ENCODE measurements at places on chromosomes 1 and 21. TPM values are rescaled to one million over a fixed set of nuclear protein-coding genes. Genes with fewer than 3 reads are reported as not detected.

DNA sequence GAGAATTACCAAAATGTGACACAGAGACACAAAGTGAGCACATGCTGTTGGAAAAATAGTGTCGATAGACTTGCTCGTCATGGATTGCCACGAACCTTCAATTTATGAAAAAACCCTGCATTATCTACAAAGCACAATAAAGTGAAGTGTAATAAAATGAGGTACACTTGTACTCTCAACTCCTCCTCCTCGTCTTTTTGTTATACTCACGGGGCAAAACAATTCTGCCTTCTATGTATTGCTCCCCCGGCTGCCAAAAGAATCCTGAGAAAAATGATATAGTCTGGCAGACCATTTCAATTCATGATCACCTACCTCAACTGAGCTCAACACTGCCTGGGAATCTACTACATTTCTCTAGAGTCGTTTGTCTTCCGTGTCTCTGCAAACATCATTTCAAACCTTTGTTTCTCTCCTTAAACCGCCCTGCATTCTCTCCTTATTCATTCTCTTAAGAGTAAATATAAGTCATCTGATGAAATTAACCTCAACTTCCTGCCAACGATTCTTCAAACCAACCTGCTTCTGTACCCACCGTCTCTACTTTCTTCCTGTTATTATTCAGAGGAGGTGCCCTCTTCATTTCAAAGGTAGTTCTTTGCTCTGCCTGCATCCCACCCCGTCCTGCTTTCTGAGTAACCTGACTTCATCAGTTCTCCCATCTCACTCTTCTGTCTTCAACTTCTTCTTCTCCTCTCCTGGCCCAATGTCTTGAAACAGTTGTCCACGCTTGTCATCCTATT, 12.9 kb upstream of the IL19 start:
- no peak for DNase-seq

DNA sequence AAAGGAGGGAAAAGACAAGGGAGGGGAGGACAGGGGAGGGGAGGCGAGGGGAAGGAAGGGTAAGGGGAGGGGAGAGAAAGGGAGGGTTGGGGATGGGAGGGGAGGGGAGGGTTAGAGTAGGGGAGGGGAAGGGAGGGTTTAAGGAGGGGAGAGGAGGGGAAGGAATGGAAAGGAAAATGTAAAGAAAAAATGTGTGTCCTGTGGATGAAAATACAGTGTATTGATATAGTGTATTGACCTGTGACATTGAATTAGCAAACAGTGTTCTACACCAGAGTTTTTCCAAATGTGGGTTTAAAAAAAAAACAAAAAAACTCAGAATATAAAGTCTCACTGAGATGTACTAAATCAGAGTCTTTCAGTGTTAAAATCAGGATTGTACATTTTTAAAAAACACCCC, 1279.8 kb upstream of the ADGRL2 start:
- no peak for DNase-seq

GRCh38 chr1:151773702-151774101, 10.4 kb upstream of the MRPL9 start:
- DNase-seq, result no peak

- no peak for DNase-seq
These were observed 9.4 kb downstream of the MFN2 start for GRCh38 chr1:11989669-11990068.

CFH gene
- 34.3 TPM for total RNA-seq

- no peak for DNase-seq
These were observed 23.1 kb downstream of the TNN start for GRCh38 chr1:175090780-175091179.

COL9A2 gene
- 17.5 TPM for total RNA-seq

- DNase-seq, result no peak
These were observed 37.5 kb downstream of the SPAG17 start for GRCh38 chr1:118147522-118147921.

ISG20L2 gene
- 6.2 TPM for total RNA-seq

DNA sequence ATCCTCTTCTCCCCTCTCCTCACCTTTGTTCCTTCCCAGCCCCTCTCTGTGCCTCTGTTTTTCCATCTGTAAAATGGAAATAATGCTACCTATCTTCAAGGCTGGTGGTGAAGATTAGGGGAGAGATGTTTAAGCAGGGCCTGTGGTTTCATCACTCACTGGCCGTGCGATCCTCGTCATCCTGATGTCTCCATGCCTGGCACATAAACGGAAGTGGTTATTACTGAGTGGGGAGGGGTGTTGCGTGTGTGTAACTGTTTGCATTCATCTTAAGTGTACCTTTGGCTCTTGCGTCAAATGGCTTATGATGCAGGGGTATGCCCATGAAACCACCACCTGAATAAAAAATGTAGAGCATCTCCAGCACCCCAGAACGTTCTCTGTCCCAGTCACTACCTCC, 17.2 kb upstream of the C1QA start:
- no peak for DNase-seq

GUCA2A gene
- total RNA-seq, result not detected

- DNase-seq, result no peak
These were observed 47.3 kb upstream of the PLPPR4 start for GRCh38 chr1:99216956-99217355.

GRCh38 chr1:218642033-218642948, 297.2 kb downstream of the TGFB2 start:
- no peak for DNase-seq

DNA sequence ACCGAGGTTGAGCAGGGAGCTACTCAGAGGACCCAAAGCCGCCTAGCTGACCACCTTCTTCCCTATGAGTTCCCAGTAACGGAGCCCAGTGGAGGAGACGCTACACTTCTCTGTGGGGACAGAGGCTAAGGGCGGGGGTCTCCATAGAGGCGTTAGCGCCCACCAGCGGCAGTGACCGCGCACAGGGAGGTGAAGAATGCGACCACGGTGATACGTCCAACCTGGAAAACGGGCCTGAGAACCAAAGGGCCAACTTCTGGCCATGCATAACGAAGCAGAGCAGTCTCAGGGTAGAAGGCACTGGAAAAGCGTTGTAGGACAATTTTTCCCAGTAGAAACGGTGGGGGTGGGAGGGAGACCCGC, 400 bp upstream of the COG2 start:
- no peak for DNase-seq

- no peak for DNase-seq
These were observed 244.4 kb downstream of the PBX1 start for GRCh38 chr1:164803366-164803765.

SMIM34 gene
- not detected for total RNA-seq

DNA sequence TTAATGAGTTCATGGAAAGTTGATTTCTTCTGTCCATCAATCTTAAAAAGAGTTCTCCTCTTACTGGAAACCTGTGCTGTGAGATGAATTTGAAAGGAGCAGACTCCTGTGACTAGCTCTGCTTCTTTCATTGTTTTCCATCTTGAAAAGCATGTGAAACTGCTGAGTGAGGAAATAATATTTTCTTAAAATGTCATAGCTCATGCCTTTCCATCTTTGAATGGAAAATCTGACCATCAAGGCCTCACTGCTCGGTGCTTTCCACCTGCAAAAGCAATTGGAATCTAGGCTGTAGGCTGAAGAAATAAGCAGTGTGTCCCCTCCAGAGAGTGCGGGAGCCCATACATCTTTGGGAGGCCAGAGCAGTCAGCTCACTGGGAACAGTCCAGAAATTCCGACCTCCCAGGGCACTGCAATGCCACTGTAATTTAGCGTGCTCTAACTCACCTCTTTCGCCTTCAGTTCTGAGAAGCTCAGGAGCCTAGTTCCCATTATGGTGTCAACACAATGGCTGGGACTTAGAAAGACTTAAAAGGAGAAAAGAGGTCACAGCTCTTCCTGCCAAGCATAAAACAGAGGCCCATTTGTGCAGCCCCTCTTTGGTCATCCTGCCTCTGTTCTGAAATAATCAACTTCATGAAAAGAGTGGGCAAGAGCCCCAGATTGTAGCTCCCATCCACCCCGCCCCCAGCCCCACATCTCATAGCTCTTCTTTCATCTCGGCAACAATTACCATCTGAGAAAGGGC, 50.4 kb upstream of the F3 start:
- peak; percentile 35 for DNase-seq

SUCO gene
- total RNA-seq, result 108 TPM

GRCh38 chr1:116429821-116430374, 56.9 kb downstream of the ATP1A1 start:
- DNase-seq, result no peak
